Left lung (tissue), 14 donors: ENCODE measurements at places on chromosomes 13 and 19. TPM values are rescaled to one million over a fixed set of nuclear protein-coding genes. Genes with fewer than 3 reads are reported as not detected.
A peak's percentile ranks its signal among the peaks of the same experiment; 100 is the strongest.

DNA sequence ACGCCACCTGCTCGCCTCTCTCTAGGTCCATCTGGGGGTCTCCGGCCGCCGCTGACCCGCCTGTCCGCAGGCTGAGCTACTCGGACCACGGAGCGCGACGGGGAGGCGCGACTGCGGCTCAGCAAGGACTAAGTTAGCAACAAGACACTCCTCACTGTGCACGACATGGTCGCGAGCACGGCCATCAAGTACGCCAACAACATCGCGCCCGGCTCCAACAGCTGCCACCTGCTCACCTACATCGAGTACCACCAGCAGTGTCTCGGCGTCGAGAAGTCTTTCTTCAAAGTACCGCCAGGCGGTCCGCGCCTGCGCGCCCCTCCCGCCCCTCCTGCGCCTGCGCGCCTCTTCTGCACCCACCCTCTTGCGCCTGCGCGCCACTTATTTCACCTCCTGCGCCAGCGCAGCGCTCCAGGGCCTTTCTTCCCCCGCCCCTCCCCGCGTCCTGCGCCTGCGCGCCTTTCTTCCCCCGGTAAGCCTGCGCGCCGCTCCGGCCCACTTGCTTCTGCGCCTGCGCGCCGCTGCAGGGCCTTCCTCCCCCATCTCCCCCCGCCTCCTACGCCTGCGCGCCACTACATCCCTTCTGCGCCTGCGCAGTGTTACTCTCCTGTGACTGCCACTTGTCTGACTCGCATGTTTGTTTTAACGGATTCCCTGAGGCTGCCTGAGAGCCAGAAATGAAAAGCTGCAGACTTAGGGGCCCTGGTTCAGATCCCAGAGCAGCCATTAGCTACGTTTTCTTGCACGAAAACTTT, 64.0 kb downstream of the ACSBG2 start:
- peak; percentile 100 for DNase-seq

GRCh38 chr19:50490411-50490811, 13.8 kb upstream of the GARIN5A start:
- DNase-seq = no peak

The SYNE4 gene
- polyA plus RNA-seq = 6.8 TPM

- no peak for DNase-seq
Observed at GRCh38 chr13:74891610-74892009, 590.4 kb downstream of the TBC1D4 start.

The MIR17HG gene
- 4.7 TPM for polyA plus RNA-seq

GRCh38 chr13:112815871-112816270, 126.0 kb downstream of the ATP11A start:
- no peak for DNase-seq

The CDX2 gene
- not detected for polyA plus RNA-seq

The KEAP1 gene
- 81.3 TPM for polyA plus RNA-seq

The CGB2 gene
- not detected for polyA plus RNA-seq

GRCh38 chr19:12478234-12478941, 6.2 kb downstream of the ZNF709 start:
- no peak for DNase-seq

DNA sequence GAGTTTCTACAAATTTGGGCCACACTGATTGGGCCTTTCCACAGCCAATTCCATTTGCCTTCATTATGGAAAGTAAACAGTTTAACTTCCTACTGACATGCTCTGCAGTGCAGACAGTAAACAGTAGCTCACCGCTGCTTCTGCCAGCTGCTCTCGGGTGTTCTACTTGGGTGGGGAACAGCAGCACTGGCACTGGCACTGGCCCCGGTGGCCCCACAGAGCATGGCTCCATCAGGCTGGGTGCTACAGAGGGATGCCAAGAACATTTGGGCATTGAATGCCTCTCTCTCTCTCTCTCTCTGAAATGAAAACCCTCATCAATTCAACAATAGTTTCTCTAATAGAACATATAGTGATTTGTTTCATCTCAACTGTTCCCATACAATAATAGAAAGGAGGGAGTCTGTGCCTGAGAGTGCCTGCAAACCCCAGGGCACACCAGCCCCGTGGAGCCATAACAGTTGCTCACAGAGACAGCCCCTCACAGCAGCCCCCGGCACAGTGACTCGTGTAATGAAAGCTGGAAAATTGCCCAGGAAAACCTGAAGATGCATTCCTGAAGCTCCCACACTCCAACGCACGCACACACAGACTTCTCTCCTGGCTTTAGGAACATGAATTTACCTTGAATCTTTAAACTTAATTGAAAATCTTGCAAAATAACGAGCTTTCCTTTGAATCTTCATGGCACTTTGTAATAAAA, 38.2 kb upstream of the GJB6 start:
- no peak for DNase-seq

The FBXO17 gene
- polyA plus RNA-seq = 41.0 TPM

- DNase-seq = no peak
Observed at GRCh38 chr13:38941353-38941945, 49.2 kb downstream of the STOML3 start.

GRCh38 chr13:113546571-113547237, 37.8 kb upstream of the TFDP1 start:
- DNase-seq = no peak

DNA sequence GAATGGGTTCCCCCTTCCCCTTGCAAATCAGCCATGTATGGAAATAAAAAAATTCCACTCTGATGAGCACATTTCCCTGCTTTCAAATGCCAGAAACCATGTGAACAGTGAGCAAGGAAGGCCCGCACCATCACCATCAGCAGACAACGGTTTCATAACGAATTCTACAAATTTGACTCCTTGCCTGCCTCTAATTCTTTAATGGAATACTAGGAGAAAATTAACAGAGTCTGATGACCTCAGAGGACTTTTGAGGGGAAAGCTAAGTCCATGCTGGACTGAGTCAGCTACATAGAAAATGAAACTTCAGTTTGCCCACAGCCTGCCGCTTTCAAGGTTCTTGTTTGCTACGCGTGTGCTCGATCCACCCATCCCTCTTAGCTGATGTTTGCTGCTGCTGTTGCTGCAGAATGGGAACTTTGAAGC, 46.7 kb upstream of the KL start:
- DNase-seq = no peak

GRCh38 chr19:43910884-43911283, 24.2 kb downstream of the ZNF45 start:
- DNase-seq = no peak

GRCh38 chr13:99421271-99421670, 80.0 kb upstream of the TM9SF2 start:
- peak; percentile 61 for DNase-seq

The TOMM40 gene
- 28.8 TPM for polyA plus RNA-seq

The ANKRD24 gene
- polyA plus RNA-seq = 1.2 TPM

The EBPL gene
- polyA plus RNA-seq = 77.2 TPM

- no peak for DNase-seq
Observed at GRCh38 chr13:92164822-92165221, 766.4 kb downstream of the GPC5 start.
